ENCODE measurements at places on chromosomes 1 and 21.

- no peak for DNase-seq
Measured at GRCh38 chr1:5959667-5960230, 32.5 kb downstream of the NPHP4 start.

DNA sequence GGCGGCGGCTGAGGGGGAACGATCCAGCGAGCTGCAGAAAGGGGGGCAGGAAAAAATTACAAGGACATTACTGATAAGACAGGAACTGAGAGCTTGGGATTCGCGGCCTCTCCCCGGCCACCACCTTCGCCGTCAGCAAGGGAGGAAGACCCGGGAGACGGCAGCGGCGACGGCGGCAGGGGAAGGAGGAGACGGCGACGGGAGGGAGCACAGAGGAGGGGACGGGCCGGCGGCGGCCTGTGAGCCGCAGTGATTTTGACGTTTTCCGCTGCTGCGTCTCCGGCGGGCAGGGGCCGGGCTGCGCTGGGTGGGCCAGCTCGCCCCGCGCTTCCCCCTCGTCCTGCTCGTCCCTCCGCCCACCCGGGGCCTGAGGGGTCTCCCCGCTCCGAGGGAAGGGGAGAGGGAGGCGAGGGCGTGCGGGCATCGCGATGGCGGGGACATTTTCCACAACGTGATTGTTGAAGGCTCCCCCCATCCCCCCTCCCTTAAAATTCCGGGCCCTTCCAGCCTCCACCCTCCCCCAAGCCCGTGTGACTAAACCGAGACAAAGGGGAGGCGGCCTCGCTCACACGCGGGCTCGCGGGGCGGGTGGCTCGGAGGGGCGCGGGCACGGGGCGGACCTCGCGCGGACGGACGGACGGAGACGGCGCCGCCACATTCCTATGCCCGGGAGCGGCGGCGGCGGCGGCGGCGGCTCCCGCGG is 407 bp downstream of the CAMSAP2 start:
- no peak for DNase-seq

DNA sequence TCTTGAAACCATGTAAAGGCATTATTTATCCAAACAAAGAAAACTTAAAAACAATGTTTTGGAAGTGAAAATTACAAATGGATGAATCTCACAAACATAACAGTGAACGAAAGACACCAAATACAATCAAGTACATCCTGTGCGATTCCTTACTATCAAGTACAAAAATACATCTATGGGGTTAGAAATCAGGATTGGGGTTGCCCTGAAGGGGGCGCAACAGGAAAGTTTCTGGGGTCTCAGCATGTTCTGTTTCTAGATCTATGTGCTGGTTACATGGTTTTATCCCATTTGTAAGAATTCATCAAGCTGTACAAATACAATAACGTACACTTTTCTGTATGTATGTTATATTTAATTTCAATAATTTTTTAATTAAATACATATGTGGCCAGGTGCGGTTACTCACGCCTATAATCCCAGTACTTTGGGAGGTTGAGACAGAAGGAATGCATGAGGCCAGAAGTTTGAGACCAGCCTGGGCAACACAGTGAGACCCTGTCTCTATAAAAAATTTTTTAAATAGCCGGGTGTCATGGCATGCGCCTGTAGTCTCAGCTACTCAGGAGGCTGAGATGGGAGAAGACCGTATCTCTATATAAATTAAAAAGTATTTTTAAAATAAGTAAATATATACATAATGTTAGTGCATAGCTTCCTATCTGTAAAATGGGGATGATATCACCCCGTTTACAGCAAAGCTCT is 121.5 kb upstream of the SOD1 start:
- DNase-seq: no peak

DNA sequence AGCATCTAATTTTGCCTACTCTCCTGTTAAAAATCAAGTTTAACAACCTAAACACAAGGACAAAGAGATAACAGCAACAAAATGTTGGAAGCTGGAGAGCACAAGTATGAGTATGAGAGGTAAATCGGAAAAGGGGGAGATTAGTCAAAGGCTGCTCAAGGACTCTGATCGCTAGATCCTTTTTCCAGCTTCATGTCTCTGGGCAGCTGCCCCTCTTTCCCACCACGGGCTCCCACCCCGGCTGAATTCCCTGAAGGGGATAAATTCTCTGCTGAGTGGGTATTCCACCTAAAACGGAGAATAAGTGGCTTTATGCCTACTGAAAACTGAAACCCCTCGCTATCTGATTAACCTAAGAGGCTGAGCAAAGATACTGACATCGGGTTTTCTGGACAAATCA is 696 bp upstream of the CTBS start:
- DNase-seq: no peak

DNA sequence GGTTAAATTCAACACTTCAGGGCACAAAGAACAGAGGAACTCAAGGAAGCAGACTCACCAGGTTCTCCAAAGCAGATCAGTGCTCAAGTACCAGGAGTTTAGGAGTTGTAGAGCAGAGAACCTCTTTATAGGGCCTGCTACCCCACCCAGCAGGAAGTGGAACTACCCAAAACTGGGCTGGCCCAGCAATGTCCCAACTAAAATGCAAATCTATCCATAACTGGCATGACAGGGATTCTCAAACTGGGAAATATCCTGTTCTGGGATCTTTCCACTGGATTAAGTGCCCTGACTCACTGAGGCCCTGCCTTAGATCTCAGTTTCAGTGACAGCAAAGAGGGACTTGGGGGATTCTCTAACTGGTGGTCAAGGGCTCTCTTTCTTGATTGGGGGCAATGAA is at the start of gene SPRR2E:
TSS of gene SPRR2E (minus strand) at position 101 of the 400 bp plus-strand sequence. CDS start 775 bp downstream, outside the sequence.
- no peak for DNase-seq

- no peak for DNase-seq
Measured at GRCh38 chr1:56541408-56541807, 38.0 kb downstream of the PLPP3 start.

DNA sequence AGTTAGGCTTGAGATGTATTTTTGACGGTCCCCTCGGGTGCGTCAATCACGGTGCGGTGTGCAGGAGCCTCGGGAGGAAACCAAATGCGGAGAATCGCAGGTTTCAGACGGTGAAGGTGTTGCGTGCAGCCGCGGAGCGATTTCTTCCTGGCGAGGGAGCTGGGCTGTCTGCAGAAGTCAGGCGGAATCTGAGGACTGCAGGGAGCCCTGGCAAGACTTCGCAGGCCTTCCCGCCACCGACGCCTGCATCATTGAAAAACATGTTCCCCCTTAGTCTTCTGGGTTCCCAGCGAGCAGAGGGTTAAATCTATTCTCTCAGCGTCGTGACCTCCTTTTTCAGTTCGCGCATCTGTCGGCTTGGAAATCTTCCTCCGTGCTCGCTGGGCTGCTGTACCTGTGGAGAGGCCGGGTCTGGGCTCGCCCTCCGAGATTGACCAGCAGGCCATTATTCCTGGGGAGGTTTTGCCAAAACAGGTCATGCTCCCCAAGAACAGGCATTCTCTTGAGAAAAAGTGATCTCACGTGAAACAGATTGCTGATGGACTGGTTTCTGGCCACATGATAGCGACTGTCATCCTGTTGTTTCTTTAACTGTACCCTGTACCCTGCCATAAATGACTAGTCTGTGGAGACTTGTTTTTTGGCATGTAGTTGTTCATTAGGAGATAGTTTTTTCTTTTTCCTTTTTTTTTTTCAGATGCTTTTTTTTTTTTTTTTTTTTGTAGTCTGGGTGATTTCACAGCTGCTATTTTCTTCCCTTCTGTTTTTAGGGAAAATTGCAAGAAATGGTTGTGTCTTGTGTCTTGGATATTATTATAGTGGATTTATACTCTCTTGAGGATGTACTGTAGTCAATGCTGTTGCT is 894 bp downstream of the EPB41 start:
- DNase-seq: no peak

DNA sequence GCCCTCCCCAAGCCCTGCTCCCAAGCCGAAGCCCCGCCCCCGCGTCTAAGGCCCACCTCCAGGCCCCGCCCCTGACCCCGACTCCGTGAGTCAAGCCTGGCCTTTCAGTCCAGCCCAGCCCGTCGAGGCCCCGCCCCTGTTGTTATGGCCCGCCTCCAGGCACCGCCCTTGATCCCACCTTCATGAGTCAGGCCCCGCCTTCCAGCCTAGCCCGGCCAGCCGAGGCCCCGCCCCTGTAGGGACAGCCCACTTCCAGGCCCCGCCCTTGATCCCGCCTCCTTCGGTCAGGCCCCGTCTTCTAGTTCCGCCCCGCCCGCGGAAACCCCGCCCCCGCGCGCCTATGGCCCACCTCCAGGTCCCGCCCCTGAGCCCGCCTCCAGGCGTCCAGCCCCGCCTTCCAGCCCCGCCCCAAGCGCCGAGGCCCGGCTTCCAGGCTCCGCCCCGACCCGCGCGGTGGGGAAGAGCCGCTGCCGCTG is 247 bp upstream of the DOP1B start:
- peak; percentile 99 for DNase-seq

DNA sequence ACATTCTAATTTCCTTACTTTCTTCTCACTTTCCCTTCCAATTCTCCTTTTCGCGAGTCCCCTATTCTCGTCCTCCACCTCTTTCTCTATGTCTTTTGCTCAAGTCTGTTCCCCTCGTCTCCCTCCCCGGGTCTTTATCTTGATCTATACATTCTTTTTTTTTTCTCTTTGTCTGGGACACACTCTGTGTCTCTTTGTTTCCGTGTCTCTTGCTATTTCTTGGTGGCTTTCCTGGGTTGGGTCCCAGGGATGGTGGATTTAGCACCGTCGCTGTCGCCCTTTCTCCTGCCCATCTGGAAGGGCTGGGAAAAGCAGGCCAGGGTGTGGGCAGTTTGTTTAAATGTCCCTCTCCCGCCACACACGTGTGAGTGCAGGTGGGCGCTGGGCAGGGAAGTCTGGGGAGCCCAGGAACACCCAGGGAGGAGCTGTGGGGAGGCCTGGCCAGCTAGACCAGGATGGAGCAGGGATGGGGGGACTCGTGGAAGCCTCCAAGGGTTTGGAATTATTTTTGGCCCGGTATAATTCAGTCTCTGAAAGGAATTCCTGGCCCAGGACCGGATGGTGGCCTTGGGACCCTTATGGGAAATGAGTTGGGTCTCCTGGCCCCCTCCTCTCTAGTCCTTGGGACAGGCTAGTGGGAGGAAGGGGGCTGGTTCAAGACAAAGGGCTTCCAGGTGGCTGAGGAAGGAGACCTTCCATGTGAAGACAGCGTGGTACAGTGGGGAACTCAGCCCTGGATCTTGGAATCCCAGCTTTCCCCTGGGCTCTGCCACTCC is 9.5 kb upstream of the ID3 start:
- DNase-seq: no peak

DNA sequence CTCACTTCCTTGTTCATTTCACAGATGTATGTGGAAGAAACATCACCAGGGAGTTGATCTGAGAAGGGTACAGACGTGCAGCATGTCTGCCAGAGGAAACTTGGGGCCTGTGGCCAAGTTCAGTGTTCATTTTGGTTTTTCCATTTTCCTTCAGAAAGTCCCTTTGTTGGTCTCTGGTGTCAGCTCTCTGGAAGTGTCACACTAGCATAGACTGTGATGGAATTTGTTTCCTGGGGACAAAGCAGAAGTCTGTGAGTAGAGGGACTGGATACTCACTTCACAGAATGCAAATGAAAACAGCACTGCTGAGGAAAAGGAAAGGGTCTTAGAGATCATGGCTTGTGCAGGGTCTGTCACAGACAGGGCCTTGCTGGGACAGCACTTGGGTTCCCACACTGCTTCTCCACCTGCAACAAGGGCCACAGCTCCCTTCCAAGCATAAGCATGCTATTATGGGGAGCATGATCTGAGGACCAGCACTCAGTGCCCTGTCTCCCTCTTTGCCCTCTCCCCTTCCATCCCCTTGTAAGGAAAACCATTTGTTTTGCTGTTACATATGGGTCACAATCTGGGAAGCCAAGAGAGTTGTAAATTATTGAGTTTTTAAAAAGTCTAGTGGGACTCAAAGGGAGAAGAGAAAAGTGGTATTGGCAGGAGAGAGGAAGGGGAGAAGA is 31.4 kb upstream of the CD84 start:
- no peak for DNase-seq

- DNase-seq: no peak
Measured at GRCh38 chr1:96520579-96520947, 201.0 kb upstream of the PTBP2 start.

- no peak for DNase-seq
Measured at GRCh38 chr1:10651793-10652192, 144.7 kb downstream of the CASZ1 start.

DNA sequence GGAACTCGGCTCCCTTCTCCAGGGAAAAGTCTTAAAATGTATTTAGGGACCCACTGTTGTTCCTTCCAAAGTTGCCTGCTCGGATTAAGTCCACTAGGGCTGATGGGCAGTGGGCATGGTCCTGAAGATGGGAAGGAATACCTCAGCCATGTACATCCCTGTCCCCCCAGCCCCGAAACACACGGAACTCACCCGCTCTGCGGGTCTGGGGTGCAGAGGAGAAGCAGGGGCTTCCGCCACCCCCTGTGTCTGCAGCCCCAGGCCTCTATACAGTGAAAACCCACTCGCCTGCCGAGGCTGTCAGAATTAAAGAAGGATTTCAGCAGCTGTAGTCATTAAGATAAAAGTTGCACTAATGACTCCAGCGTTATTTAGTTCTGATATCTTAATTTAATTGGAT is 212.6 kb upstream of the VAMP3 start:
- no peak for DNase-seq

Measured in GDM1 (cell line).